Regular cardiac myocyte (primary cell): ENCODE measurements at places on chromosomes 12 and 14. TPM values are rescaled to one million over a fixed set of nuclear protein-coding genes. Genes with fewer than 3 reads are reported as not detected.

DAO gene
- total RNA-seq = not detected in 2 replicates

SMIM41 gene
- total RNA-seq = 0.19 TPM in 1 of 2 replicates, not detected in the other

PITPNM2 gene
- total RNA-seq = 2.0 and 3.5 TPM in 2 replicates

PZP gene
- total RNA-seq = not detected in 2 replicates

LRRC9 gene
- total RNA-seq = not detected in 2 replicates

RASSF3 gene
- 22.2 and 29.3 TPM in 2 replicates for total RNA-seq

FICD gene
- total RNA-seq = 15.3 and 16.6 TPM in 2 replicates

BCDIN3D gene
- 4.2 and 5.1 TPM in 2 replicates for total RNA-seq

CRIP2 gene
- total RNA-seq = 35.2 and 70.4 TPM in 2 replicates

DGKA gene
- total RNA-seq = 29.3 and 34.7 TPM in 2 replicates

SIX6 gene
- not detected in 2 replicates for total RNA-seq

LGR5 gene
- total RNA-seq = 0.58 and 1.7 TPM in 2 replicates

AQP6 gene
- under 0.01 TPM in 1 of 2 replicates, not detected in the other for total RNA-seq

PMCH gene
- 0.19 TPM in 1 of 2 replicates, not detected in the other for total RNA-seq

SALL2 gene
- 1.2 and 1.7 TPM in 2 replicates for total RNA-seq

NTS gene
- not detected in 2 replicates for total RNA-seq

DLK1 gene
- not detected in 2 replicates for total RNA-seq

RNASE8 gene
- not detected in 2 replicates for total RNA-seq

ISCA2 gene
- total RNA-seq = 18.6 and 22.3 TPM in 2 replicates

PLBD2 gene
- 22.0 and 59.2 TPM in 2 replicates for total RNA-seq

SYNDIG1L gene
- total RNA-seq = under 0.01 TPM in 1 of 2 replicates, not detected in the other

RPGRIP1 gene
- total RNA-seq = not detected in 2 replicates

SPPL3 gene
- 2.9 and 5.6 TPM in 2 replicates for total RNA-seq
